Activated gamma-delta T cell treated with Interleukin-2 at 50 U/mL for 16 hours (primary cell): ENCODE measurements at places on chromosomes 7 and 10.

DNA sequence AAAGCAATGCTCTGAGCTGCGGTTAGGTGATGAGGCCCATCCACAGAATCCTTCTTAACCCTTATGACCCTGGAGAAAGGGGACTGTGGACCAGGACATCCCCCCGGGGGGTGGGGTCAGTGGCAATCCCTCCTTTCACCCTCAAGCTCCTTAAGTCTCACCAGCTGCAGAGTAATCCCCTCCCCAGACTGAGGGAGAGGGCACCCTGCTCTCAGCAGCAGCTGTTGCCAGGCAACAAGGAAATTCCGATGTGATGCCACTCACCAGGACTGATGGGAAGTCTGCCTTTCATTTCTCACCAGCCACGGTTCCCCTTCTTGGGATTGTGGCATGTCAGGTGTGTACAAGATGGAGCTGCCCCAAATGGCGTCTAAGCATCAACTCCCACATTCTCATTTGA is 129.6 kb downstream of the DOCK1 start:
- no peak for DNase-seq

DNA sequence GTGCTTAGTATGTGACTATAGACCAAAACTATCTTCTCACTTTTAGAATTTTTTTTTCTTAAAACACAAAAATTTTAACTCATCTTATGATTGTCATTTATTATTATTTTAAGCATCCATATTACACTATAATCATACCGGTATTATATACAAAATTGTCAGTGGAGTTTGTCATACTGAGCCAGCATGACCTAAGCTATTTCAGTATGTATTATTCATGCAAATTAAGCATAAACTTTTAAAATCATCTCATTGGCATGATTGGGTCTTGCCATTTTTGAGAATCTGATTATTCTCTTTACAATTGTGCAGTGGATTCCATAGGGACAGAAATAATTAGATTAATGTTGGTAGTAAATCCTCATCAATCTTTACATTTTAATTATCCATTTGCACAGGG is 46.2 kb upstream of the STMP1 start:
- DNase-seq: no peak

DNA sequence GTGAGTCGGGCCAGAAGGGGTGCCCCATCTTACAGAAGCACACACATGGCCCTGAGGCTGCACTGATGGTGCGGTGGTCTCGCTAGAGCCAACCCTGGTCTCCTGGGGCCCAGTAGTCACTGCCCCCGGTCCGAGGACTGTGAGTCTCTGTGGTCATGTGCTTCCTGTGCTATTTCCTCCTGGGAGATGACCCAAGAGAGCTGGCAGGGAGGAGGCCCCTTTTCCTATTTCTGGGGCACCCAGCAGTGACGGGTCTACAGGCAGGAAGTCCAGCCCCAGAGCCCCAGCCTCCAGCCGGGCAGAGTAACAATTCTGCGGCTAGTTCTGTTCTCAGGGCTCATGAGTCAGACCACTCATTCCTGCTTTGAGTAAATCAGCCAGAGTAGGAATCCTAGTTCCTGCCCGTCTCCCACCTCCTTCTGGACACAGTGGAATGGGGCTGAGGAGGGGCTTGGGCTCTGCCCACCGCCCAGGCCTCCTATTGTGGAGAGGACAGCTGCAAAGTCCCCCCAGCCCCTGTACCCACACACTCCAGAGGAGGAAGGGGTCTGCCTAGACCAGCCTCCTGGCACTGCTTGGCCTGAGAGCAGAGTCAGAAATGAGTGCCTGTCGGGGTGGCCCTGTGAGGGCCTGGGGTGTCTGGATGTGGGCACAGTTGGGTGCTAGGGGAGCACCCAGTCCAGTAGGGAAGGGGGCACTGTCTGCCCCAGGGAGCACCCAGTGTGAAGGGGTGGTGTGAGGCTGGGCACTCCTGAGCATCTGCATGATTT is 80.5 kb upstream of the PPIF start:
- no peak for DNase-seq

- DNase-seq: no peak
Observed at GRCh38 chr7:13117103-13117502, 429.7 kb downstream of the ARL4A start.

DNA sequence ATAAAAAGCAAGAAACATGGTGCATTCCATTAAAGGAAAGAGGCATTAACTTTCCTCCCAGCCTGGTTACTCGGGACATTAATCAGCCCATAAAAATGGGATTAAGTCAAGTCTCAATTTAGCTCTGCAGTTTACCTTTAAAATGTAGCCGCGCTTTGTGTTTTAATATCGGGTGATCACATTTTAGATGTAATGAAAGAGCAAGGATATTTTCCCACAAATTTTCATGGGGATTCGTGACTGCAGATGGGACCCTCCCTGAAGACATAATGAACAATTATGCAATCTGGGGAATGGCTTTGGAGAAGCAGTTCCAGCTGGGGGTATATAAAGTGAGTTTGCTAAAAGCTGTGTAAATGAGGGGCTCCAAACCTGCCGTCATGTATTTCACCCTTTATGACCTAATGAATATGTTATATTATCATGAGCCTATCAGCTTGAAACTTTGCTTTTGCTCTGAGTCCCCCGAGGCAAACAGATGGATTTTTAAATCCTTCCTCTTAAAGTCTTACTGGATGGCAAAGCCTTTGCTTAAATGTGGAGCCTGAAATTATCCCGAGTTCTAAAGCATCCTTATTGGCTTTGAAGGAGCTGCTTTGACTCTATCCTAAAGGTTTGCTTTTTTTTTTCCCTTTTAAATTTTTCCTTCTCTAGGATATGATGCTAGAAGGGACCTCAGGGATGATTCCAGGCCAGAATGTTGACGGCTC is 31.8 kb downstream of the BAMBI start:
- DNase-seq: no peak

- DNase-seq: no peak
Observed at GRCh38 chr7:106112972-106113421, 885 bp upstream of the SYPL1 start.

- no peak for DNase-seq
Observed at GRCh38 chr10:49769692-49770091, 7.6 kb upstream of the OGDHL start.

DNA sequence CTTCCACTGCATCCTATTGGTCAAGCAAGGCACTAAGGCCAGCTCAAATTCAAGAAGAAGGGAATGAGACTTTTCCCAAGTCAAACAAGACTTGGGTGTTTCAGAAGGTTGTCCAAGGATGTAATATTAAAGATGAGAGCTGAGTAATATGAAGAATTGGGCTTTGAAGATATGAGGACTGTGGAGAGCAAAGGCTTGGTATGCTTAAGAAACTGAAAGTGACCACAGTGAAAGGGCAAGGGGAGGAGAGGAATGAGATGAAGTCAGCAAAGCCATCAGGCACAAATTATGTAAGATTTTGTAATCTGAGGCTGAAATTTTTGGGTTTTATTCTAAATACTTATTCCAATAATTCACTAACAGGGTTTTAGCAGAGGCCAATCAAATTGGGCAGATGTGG is 38.6 kb upstream of the NPY start:
- DNase-seq: no peak

DNA sequence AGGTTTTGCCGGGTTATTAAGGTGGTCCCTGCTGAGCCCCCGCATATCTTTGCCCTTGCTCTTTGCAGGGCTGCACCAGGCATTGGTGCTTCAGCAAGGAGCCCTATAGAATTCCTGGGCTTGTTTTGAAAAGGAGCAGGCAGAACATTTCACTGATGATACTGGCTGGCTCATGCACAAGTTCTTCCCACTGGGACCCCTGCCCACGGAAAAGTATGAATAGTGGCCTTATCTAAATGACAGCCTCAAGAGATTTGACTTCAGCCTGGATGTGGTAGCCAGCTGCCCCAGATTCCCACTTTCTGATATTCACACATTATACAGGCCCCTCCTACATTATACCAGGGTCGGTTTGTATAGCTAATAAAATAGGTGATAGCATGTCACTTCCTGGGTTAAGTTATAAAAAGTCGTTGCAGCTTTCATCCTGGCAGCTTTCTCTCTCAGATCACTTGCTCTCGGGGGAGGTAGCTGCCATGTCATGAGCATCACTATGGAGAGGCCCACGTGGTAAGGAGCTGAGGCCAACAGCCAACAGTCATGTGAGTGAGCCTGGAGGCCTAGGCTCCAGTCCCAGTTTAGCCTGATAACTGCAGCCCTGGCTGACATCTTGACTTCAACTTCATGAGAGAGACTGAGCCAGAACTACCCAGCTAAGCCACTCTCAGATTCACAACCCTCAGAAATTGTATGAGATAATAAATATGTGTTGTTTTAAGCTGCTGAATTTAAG is 16.8 kb upstream of the CRTAC1 start:
- no peak for DNase-seq

GRCh38 chr7:77897004-77897547 is 98.5 kb downstream of the PHTF2 start:
- DNase-seq: no peak

GRCh38 chr10:119784340-119785067 is 58.7 kb downstream of the INPP5F start:
- DNase-seq: no peak

- DNase-seq: no peak
Observed at GRCh38 chr7:46710927-46711326, 789.9 kb upstream of the IGFBP3 start.

- no peak for DNase-seq
Observed at GRCh38 chr10:129959544-129960480, 4.3 kb downstream of the EBF3 start.

DNA sequence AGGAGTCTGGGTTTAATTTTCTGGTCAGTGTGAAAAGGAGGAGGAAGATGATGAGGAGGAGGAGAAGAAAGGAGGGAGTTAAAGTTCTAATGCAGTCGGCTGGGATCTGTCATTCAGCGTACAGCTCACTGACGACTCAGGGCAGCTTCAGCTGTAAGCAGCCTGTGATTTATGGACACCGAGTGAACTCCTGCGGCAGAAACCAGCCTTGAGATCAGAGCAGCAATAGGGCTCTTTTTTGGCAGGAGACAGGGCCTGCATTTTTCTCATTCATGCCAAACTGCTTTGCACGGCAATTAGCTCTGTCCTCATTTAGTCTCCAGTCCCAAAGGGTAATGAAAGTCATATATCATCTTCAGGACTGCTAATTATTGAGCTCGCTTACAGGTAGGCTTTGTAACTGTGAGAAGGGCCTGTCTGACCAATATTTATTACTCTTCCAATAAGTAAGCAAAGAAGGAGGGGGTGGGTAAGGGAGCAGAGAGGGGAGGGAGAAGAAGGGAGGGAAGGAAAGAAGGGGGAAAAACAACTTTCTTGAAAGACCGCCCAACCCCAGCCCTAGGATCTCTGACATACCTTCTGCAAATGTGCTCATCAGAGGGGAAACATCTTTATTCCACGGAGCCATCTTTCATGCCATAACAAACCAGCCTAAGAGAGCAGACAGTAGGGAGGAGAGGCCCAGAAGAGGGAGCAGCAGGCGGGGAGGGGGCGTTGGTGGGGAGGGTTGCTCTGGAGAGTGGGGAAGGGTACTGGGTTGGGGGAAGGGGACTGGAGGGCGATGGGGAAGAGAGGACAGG is 48.1 kb upstream of the COMTD1 start:
- DNase-seq: no peak

DNA sequence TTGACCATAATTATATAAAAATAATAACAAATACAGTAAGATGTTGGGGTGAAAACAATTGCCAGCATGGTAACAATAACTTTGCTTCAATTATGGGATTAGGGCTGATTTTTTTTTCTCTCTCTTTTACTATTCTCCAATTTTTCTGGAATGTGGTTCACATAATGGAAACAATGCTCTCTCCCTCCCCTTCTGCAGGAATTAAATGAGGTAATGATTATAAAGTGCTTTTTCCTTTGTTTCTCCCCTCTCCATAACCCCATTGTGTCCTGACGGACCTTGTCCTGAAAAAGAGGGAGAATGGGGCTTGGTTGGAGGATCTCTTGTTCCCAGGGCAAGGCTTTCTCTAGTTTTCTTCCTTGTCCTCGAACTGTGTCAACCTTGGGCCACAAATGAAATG is 234.0 kb upstream of the ZNF32 start:
- no peak for DNase-seq

GRCh38 chr7:8378349-8379019 is 54.9 kb upstream of the NXPH1 start:
- no peak for DNase-seq

GRCh38 chr7:19117091-19117869 is at the start of gene TWIST1:
TWIST1 (minus strand) TSS chr7:19117636; CDS start chr7:19117321, 315 bp downstream.
- no peak for DNase-seq

- DNase-seq: no peak
Observed at GRCh38 chr7:94949532-94949931, 42.1 kb downstream of the PPP1R9A start.

GRCh38 chr10:43214956-43215561 is 51.8 kb downstream of the RASGEF1A start:
- DNase-seq: no peak

DNA sequence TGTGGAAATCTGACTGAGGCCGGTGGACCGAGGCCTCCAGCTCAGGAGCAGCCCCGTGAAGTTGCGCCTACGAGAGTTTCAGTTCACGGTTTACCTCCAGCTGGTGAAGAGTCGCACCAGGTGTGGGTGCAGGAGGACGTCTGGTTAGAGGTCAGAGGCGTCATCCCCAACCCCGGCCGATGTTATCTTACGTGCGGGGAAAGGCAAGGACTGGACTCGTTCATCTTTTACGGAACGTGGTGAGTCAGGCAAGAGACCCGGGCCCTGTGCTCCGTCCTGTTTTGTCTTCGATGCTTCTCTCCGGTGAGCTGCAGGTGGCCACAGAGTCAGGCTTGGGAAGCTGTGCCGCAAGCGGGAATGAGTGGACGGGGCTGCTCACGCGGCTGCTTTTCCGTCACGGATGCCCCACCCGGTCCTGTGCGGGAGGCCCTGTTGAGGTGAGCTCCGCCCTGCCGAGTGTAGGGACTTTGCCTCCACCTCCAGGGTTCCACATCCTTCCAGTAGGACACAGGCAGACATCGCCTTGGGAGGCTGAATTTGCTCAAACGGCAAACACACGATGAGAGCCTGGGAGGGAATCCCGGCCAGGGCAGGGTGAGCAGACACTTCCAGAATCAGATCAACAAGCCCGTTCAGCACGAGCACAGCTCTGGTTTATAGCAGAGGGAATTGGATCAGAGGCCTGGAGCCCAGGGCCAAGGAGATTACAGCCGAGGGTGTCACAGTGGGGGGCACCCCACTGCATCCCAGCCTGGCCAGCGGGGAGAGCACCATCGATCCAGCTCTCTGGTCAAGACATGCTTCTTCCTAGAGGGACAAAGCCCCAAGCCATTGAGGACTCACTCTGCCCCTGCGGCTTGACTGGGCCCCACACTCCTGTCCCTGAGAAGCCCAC is 50.1 kb upstream of the INPP5A start:
- DNase-seq: no peak

DNA sequence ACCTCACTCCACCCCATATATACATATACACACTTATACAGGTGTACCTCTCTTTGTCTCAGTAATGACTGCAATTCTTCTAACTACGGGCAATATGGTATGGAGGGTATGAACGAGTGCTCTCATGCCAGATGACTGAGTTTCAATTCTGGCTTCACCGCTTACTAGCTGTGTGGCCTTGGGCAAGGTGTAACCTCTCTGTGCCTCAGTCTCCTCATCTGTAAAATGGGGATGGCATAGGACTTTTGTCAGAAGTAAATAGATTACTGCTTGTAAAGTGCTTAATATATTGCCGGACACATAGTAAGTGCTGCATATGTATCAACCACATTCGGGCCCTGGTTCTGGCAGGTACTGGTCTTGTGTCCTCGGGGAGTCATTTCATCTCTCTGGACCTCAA is 60.1 kb upstream of the IFRD1 start:
- DNase-seq: no peak
